CD4-positive, alpha-beta T cell treated with Interleukin-17A for 4 hours (primary cell): ENCODE measurements at places on chromosomes 5 and 9.
A peak's percentile ranks its signal among the peaks of the same experiment; 100 is the strongest.

DNA sequence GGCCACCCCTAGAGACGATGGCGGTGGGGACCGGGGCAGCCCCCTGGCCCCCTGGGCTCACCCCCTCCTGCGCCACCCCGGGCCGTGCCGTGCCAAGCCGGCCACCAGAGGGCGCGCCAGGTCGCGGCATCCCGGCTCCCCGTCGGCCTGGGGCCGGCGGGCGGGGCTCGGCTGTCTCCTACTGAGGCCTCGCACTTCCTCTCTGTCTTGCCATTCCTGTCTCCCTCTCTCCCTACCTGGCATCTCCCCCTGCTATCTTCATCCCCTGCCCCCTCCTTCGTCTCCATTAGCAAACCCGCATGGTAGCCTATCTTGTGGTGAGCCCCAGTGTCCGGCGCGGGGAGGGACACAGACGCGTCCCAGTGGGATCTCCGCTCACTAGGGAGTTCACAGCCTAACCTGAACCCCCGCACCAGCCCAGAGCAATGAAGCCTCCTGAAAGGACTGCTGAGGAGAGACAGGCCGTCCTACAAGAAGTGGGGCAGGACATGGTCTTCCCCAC, 29.8 kb upstream of the FABP6 start:
- peak; percentile 79 for DNase-seq

DNA sequence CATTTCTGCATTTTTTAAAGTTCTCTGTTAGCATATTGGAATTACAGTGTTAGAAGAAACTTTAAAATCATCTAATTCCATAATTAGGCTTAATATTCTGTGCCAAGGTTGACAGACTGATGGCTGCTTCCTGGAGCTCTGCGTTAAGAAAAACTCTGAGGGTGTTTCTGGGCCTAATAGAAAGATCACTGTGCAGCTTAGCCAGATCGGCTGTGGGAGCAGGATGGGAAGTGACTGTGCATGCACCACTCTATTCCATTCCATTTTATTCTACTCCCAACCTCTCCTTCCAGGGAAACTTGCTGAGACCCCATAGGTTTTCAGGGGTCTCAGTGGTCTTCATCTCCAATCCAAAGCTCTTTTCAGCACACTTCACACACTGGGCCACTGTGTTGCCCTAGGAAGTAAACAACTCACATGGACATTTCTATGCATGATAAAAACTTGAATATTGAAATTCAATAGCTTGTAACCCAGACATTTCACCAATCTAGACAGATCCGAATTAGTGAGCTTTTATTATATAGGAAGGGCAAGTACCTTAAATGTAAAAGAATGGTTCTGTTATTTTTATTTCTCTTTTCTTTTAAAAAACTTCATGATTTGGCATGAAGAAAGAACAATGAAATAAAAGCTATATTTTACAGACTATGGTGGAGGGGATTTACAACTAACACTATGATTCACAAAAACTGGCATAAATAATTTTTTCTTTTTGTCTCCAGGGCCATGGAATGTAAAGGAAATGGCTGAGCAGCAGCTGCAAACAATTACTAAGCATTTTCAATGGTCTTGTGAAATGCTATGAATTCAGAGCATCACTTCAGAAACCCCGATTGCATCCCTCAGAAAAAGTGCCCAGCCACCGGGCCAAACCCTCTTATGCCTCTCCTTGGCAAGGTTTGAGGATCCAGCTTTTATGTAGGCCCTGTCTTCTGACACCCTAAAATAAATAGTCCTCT, 51.4 kb upstream of the DAB2 start:
- DNase-seq, result no peak

DNA sequence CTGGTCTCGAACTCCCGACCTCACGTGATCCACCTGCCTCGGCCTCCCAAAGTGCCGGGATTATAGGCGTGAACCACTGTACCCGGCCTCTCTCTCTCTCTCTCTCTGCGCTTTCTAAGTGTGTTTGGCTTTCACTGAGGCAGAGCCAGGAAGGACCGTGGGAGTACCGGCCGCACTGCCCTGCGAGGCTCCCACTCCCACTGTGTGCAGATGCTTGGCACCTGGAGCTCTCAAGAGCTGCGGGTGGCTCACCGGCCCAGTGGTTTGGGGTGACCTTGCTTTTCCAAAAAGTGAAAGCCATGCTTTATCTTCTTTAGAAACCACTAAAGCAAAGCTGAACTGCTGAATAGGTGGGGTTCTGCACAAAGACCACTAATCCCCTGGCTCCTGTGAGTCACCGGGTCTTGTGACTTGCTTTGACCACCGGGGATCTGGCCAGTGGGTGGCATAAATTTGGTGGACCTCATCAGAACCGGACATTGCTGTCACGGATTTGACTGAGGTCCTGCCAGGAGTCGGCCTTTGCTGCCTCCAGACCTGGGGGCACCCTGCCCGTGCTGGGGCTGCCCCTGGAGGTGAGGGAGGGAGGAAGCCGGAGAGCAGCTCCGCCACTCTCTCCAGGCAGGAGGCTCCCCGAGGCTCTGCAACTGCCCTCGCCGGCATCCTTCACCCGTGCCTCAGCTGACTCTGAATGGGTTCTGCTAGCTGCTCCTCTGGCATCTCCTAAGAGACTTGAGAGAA, 228.9 kb downstream of the FANCC start:
- DNase-seq, result no peak

DNA sequence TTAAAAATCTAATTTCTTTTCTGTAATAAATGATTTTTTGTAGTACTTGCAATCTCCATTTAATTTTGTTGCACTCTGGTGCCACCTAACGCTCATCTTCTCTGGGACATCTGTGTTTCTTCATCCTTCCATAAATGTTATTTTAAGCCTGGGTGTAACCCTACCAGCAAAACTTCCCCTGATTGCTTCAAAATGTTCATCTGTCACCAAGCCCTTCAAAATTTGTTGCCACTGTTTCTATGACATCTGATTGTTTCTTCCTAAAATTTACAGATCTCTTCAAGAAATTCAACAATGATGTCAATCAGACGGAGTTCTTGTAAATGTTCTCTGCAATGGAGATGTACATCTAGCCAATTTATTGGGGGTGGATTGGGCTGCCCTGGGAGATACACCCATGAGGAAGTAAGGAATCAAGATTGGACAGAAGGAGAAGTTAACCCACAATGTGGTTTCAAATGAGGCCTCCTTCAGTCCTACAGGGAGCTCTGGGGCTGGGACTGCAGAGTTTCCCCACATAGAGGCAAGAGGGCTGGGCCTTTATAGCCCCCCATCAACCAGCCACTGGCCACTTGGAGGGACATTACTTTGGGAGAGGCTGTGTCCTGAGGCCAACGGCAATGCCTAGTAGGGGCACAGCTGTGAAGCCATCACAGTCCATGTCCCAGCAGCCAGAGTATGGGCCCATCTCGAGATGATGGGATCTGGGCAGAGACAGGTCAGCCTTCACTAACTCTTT, 23.3 kb downstream of the MCTP1 start:
- DNase-seq, result no peak

GRCh38 chr5:52784737-52785136, 3.0 kb upstream of the ITGA1 start:
- DNase-seq, result no peak

GRCh38 chr5:90402521-90403255, 6.9 kb downstream of the CETN3 start:
- DNase-seq, result no peak

DNA sequence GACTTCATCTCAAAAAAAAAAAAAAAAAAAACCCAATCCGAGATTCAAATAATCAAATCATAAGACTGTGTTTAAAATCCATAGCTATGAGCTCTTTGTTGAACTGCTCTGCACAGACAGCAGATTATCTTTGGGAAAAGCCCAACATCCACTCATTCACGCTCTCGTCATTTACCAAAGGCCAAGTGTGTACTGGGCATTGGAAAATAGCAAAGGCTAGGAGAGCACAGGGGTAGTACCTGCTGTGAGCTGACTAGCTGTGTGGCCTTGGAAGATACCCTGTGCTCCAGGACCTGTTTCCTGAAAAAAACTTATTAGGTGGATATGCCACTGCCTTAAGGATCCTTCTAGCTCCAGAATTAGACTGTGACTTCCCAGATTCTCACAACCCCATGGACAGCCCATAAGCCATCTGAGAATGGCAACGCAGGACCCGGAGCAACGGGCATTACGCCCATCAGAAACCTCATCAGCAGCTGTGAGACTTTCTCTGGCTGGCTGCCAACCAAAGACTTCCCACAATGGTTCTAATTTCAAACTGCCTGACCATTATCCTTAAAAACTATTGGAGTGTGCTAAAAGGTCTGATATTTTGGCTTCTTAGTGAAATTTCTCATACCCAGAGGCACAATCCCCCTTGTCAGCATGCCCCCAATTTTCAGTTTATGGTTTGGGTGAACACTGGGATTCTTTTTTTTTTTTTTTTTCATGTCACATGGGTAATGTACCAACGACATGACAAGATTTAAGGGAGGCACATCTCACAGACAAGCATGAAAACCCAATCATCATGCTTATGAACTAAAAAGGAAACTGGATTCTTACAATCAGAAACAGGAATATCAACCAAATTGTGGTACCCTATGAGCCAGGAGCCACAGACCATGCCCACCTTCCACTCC, 16.8 kb downstream of the SERINC5 start:
- peak; percentile 58 for DNase-seq

DNA sequence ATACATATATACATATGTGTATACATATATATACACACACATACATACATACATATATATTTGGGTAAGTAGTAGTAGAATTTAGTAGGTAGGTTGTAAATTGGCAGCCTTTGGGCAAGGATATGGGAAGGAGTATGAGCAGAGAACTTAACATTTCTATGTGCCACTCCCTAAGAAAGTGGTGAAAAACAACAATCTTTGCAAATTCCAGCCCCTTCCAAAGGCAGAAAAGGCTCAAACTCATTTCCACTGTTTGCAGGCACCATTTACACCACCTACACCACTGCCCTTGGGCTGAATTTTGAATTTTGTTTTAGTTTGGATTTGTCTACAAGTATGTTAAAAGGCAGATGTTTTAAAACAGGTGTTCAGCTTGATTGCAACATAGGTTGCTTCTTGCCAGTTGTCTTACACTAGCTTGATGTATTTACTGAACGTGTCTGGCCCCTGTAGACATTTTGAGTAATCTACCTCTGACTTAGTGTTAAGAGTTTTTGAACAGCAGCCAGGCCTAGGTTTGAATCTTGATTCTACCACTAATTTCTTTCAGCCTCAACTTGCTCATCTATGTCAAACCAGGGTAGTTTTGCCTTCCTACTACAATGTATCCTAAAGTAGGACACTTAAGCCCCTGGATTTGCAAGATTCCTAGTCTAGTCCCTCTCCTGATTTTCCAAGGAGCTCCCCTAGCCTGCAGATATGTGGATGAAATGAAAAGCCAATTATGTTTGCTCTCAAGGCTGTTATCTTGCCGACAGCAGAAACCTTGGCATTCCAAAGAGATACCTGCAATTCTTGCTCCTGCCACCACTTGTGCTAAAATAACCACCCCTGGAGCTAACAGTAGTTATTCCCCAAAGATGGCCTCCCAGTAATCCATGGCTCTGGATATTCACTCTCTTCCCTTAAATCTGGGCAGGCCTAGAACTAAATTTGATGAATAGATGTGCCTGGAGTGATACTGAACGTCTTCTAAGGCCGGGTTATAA, 156.2 kb upstream of the SLC44A1 start:
- DNase-seq, result no peak

DNA sequence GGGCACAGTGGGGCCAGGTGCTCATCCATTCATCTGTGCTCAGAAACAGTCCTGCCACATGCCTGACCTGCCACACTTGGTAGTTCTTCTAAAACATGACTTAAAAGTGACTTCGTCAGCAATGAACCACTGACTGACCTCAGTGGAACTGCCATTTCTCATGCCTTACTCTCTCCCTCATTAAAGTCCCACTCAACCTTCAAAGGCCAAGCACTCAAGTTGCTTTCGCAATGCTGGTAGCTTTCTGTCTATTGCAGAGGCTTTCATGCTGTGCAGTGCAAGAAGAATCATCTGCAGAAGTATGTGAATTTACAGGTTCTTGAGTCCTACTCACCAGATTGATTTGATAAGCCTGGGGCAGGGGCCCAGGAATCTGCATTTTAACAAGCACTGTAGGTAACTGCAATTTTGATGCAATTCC, 23.9 kb downstream of the B4GALT1 start:
- DNase-seq, result no peak

DNA sequence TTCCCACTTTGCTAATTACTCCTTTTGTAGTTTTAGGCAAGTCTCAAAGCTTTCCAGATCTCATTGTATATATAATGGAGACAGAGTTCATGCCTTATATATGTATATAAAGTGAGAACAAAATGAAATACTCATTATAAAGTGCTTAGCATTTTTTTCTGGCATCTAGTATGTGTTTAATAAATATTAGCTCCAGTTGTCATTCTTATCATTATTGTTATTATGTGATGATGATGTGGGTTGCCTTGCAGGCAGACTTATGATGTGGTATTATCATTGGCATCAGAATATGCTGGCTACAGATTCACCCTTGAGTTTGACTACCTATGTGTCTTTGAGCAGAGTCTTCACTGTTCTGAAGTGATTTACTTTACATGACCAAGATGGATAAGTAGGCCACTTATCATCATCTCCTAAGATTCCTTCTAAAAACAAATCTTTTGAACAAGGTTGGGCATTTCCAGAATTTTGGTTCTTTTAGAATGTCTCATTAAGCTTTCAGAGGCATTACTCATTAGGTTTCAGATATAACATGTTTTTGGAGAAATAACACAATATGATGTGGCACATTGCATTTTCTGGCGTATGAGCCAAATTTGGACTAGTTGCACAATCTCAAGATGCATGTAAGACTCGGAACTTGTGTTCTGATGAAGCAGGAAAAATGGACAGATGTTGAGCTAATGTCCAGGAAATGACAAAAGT, 145.6 kb upstream of the TNC start:
- no peak for DNase-seq
